Right hindlimb (tissue), 1 donor: ENCODE measurements at places on chromosomes 5 and 9.

DNA sequence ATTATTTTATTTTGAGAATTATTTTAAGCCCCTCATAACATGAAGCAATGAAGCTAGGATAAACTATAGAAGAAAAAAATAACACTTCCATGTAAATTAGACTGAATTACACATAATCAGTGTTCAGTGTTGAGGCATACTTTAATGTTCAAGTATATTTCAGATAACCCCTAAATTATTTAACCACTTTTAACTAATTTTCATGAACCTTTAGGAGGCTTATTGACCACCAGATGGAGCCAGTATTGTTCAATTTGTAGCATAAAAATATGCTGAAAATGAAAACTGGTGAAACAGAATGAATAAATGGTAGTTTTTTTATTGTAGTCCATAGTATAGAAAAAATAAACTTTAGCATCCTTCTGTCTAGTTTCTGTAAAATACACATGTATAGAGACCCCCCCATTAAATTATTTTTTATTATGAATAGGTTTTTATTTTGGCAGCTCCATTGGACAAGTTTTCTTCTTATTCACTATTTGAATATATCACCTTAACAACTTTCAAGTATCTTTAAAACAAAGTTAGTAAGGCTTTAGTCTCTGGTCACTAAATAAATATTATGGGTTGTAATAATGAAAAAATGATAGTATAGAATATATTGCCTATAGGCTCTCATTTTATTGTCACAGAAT, 190.1 kb downstream of the CWC27 start:
- DNase-seq: no peak

DNA sequence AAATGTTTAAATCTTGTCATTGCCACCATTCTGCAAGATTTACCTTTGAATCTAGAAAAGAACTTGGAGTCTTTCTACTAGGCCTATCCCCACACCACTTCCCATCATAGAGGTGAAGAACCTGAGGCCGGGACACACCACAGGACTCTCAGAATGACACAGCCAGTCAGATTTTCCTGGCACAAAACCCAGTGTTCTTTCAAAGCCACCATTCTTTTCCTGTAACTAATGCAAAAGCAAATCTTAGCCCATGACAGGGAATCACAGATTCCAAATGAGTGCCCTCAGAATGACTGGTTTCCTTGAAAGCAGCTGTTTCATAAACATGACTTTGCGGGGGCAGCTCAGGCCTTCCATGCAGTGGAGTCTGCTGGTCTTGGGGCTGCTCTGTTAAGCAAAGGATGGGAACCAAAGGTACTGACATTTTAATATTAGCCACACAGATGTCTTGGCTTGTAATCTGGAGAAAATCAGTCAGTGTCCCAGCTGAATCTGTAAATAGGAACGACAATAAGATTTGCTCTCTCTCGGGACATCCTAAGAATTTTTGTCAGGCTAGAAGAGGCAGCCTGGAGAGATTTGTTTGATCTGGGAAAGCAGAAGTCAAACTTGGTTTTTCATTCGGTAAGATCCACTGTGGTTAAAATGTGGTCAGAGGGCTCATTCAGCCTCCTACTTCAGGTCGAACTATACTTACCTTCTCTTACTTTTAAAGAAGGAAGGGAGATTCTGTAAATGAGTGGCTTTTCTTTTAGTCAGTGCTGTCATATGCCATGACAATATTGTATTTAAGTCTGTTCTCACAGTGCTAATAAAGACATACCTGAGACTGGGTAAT, 115.1 kb downstream of the PALM2AKAP2 start:
- DNase-seq: peak; percentile 64

- DNase-seq: no peak
Measured at GRCh38 chr9:89593727-89594427, 10.9 kb upstream of the GADD45G start.

DNA sequence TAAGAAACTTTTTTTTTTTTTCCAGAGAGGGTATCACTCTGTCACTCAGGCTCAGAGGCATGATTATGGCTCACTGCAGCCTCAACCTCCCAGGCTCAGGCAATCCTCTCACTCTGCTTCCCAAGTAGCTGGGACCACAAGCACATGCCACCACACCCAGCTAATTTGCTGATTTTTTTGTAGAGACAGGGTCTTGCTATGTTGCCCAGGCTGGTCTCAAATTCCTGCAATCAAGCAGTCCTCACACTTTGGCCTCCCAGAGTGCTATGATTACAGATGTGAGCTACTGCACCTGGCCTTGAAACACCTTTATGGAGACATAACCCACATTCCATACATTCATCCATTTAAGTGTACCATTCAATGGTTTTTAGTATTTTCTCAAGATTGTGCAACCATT, 23.7 kb upstream of the CCDC180 start:
- no peak for DNase-seq

DNA sequence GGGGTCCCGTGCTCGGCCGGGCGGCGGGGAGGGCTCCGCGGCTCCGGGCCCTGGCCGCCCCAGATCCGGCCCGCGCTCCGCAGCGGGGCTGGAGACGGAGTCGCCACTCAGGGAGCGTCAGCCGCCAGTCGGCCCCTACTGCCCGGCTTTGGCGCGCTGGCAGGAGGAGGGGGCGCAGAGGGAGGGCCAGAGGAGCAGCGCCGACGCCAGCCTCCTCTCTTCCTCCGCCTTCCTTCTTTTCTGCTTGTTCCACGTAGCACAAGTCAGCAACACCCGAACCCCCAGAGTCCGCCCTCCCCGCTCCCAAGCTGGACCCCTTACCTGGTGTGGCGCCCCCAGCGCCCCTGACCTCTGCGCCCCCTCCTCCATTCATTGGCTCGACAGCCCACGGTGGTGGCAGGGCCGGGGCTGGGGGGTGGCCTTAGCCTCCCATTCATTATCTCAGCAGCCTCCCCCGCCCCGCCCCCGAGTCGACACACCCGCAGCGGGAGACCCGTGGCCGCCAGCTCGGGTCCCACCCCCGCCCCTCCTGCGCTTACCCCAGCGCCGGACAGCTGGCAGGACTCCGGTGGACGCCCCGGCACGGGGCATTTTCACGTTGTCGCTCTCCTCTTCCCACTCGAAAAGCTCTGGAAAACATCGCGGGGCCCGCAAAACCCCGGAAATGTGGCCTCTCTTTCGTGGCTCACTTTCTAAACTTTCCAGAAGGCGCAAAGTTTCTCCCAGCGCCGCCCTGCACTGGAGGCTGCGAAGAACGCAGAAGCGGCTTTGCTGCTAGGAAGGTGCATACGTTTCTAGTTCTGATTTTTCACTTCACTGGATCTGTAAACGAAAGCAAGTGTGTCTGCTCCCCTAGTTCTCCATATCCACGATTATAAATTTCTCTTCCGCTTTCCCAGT, at the start of gene LPAR1:
LPAR1 (minus strand) TSS at position 140 of the 900 bp plus-strand sequence. CDS start 66,353 bp downstream, outside the sequence.
- peak; percentile 90 for DNase-seq

- DNase-seq: no peak
Measured at GRCh38 chr5:159216454-159216853, 7.1 kb upstream of the RNF145 start.

DNA sequence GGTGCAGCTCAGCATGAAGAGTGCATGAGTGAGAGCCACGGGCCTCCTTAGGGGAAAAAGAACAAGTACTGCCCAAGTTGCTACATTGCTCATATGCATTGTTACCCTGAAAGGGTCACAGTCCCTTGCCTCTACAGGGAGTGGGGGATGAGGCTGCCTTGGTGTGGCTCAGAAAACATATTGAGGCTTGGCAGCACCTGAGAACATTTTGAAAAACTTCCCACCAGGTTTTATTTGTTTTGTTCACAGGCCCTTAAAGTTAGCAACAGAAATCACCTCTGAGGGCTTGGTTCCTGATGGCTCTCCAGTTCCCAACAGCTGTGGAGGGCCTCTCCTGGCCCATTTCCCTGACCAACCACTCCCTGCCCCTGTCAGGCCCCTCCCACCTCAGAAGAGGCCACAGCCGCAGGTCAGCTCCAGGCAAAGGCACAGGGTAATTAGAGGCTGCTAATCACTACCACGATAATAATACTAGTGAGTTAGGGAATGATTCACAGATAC, 90.7 kb upstream of the ADRA1B start:
- peak; percentile 30 for DNase-seq

- DNase-seq: no peak
Measured at GRCh38 chr5:96875791-96876291, 459 bp upstream of the ERAP2 start.

DNA sequence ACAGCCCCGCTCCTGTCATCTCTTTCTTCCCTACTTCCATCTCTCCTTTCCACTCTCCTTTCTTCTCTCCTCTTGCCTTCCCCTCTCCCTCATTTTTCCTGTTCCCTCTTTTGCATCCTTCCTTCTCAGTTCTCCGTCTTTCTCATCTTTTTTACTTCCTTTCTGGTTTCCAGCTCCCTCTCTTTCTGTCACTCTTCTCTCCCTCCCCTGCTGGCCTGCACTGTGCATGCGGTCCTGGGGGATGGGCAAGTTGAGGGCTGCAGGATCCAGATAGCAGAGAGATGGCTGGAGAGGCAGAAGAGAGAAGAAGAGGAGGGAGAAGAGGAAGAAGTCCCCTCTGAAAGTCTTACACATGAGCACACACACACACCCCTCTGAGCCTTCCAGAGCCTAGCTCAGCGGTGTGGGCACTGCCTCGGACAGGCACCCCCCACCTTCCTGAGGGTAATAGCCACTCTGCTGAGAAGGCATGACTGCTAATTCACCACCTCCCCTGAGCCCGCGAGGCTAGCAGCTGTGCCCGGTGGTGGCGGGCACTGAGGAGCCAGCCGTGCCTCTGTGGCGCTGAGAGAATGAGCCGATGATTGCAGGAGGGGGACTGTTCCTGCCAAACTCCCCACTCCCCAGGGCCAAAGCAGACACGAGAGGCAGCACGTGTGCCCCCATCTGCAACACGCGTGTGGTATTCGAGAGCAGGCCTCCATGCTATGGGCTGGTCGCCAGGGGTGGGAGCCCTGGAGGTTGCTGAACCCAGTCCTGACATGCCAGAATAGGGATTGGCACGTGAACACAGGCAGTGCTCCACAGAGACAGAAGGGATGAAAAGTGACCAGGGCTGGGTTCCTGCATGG, 3.7 kb upstream of the CAMK2A start:
- DNase-seq: no peak

DNA sequence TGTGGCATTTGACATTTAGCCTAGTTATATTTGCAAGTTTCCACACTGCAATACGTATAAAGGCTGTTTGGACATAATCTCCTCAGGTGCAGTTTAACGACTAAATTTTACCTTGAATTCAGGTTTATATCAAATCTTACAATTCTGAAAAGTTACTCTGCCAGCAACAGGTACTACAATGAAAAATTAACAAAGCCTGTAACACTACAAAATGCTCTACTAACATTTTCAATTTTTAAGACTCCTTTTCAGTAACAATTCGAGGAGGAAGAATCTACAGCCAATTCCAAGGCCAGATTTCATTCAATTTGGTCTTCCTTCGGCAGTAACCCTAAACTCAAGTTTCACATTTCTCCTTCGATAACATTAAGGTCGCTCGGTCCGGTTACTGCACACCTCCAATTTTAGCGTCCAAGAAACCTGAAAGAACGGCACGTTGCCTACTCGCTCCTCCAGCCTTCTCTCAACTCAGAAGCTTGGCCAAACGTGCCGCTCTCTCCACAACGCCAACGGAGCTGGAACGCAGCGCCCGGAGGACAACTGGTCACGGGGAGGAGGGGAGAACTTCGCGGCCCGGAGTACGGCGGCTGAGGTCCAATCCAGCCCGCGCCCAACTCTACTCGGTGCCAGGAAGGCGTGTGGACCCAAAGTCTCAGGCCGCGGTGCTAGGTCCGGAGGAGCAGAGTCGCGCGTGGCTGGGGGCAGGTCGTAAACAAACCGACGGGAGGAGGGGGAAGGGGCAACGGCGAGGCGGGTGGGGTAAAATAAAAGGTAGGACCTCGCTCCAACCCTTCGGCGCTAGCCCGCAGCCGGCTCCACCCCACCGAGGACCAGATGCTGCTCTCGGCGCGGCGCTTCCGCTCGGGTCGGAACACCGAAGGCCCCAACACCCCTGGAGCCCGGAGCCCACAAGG, 681 bp downstream of the FNIP1 start:
- peak; percentile 73 for DNase-seq

GRCh38 chr9:130118841-130119518, 53.2 kb upstream of the NCS1 start:
- peak; percentile 85 for DNase-seq

DNA sequence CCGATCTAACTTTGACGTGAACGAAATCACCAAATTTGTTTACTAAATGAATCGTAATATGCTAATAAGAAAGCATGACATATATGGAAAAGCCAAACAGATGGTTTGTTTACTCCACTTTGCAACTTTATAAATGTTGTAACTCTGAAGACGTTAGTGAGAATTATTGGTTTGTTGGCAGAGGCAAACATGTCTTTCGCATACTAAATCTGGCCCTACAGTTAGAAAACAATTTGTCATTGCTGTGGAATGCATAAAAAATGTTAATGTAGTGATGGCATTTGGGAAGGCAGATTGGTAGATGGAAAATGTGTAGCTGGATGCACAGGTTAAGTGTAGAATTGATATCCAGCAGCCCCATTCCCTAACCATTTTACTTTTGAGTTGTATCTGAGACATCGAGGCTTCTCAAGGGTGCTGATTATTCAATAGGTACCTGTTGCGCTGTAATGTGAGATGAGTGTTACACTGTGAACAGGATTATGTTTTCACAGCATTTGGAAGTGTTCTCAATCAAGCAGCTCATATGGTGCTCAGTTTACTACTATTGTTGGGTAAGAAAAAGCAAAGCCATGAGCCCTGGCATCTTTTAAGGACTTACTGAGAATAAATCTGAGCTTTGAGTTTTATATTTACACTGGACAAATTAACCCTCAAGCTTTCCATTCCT, 444.8 kb downstream of the BNC2 start:
- no peak for DNase-seq

GRCh38 chr9:3676766-3677165, 151.0 kb upstream of the RFX3 start:
- no peak for DNase-seq

- no peak for DNase-seq
Measured at GRCh38 chr9:117771136-117771535, 66.9 kb downstream of the TLR4 start.

DNA sequence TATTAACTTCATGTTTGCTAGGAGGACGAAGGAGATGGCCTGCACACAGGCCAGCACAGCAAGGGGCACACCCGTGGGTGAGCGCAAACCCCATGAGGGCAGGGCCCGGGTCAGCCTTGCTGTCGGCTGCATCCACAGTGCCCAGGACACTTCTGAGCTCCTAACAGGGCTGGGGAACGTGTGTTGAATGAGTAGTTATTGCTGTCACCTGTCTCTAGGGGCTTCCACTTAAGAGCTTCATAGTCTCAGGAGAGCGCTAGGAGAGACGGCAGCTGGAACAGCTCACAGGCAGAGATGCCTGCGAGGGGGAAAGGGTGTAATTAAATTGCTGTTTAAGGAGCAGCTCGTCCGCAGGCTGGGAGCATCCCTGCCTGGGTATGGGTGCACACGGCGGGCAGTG, 91.4 kb upstream of the NEURL1B start:
- no peak for DNase-seq

DNA sequence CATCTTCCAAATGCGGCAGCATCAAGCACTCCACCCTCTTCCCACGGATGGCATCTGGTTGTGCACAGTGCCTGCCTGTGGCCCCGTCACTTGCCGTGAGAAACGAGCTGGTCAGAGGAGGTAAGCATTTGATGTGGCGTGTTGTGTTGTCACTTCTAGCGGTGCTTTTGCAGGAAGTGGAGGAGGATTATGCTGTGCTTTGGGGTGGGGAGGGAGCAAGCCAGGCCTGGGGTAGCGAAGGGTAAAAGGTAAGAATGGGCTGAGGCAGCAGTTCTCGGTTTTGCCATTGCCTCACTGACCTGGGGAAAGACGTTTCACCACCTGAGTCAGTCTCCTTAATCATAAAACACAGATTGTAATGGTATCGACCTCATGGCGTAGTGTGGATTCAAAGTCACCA, 2.3 kb upstream of the POMT1 start:
- no peak for DNase-seq
